ENCODE measurements at places on chromosomes 12 and 14.

- no peak for DNase-seq
Observed at GRCh38 chr12:13536219-13536910, 339.8 kb downstream of the EMP1 start.

DNA sequence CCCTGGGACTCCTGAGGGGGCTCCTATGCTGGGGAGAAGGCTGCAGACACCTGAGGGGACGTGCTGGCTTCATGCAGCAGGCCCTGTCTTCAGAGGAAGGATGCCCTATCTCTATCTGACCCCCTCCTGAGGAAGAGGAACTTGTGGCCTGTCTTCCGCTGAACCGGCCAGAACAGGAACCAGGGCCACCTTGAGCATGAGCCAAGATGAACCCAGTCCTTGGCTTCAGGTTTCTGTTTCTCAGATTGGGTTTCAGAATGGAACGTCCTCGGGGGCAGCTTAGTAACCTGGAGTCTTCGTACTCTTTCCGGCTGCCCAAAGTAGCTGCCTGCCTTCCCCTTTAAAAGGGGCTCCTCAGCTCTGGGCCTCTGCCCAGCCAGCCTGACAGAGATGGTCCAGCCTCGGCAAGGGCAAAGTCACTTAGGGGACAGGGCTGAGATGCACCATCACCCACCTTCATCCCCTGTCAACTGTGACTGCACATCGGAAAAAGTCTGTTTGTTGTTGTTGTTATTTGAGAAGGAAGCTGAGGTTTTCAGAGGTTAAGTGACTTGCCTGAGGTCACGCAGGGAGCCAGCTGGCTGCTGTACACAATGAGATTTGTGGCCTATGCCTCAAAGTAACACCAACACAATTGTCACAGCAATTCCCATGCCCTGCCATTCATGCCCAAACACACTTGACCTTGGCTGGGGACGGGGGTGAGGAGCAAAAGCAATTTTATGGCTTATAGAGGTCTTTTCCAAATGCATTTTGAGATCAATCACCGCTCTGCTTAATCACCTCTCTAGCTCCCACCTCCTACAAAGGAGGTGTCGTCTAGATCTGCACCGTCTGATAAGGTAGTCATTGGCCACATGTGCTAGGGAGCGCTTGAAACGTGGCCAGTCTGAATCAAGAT, 13.4 kb downstream of the ASB2 start:
- no peak for DNase-seq

DNA sequence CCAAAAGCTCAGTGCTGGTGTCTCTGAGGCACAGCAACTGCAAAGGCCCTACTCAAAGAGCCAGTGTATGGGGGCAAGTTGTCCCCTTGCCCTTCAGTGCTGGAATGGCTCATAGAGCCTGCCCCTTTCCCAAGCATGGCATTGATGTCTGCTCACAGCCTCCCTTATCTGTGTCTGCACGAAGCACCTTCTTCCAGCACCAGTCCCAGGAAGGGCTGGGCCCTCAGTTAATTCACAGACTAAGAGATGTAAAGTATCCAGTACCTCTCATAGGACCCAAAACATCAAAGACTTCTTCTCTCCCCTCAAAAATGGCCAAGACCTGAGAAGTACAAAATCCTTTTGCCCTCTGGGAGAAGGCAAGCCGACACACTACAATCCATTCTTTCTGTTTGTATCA, 1.6 kb upstream of the CMAS start:
- no peak for DNase-seq

- no peak for DNase-seq
Observed at GRCh38 chr12:19382111-19382526, 57.2 kb upstream of the AEBP2 start.

GRCh38 chr14:69611172-69612013, at the start of gene SUSD6:
Gene SUSD6 (plus strand): TSS chr14:69611596. CDS start chr14:69658593, 46,997 bp downstream.
- DNase-seq, result peak; percentile 83

DNA sequence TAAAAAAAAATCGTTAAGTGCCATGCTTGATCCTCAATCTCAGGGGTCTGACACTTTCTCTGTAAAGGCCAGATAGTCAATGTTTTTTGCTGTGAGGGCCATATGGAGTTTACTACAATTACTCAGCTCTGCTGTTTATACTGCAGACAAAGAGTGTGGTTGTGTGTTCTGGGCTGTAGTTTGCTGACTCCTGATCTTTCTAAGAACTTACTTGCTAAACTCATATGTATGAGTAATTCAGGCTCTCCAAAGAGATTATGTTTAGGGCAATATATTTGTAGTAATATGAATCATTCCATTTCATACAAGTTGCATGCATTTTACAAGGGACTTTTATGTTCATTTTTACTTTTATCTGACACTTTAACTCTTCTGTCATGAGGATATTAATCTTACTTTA, 188.2 kb downstream of the TMTC2 start:
- DNase-seq, result no peak

DNA sequence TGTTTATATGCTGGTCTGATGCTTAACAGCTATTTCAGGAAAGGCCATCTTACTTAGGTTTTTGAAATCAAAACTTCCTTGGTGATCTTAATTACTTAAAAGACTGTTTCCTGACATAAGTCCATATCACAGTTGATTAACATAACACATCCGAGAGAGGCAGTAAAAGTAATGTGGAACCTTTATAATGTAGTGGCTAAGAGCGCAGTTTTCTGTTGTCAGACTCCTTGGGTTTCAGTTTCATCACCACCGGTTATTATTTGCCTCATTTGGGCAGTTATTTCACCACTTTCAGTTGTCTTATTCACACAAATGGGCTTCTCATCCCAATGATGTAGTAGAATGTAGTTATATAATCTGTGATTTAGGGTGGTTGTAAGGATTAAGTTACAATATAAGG, 30.9 kb downstream of the TBC1D15 start:
- DNase-seq, result no peak

DNA sequence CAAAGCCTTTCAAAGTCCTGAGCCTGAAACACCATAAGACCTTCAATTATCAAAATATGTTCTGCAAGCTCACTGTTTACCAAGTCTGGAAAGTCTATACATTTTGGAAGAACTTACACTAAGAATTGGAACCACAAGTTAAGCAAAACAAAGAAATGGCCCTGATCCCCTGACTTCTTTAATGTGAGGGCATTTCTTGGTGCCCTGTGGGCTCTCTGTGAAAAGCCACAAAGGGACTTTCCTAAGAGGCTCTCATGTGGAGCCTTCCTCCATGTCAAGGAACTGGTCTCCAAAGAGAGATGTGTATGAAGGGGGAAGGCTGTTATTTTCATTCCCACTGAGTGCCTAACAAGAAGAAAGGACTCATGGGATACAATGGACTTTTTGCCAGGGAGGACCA, 13.5 kb upstream of the MYH6 start:
- no peak for DNase-seq

DNA sequence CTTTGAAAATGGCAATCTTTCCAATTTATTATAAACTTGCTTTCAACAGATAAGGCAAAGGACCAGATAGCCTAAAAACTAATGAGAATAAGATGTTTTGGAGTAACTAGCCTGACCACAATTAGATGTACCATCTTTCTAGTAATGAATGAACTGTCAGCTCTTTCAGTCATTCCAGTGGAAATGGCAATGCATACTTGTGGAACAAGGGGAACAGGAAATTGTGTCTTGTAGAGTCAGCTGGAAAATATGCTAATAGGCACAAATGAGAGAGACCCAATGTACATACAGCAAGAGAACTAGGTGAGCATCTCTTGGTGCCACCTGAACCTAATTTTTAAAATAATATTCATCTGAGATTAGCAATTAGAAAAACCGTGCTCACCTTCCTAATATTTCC, 76.1 kb upstream of the GPHB5 start:
- no peak for DNase-seq

DNA sequence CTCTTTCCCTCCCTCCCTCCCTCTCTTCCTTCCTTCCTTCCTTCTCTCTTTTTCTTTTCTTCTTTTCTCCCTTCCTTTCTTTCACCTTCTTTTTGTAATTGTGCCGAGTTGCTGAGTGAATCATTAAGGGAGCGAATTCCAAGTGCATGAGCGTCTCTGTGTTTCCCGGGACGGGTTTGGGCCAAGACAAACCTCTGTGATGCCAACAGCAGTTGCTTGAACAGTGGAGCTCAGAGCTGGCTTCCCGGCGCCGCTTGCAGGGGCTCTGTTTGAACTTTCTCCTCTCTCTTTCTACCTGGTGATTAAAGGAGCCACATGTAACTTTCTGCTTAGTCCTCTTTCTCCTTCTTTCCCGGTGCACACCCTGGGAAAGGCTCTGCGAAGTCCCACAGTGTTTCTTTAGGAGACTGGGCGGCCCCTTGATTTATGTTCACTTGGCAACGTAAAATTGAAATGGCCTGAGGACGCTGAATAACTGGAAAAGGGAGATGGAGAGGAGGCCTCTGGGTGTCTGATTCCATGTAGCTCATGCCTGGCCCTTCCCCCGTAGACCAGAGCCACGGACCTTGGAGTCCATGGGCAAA, 33.7 kb upstream of the MAP1LC3B2 start:
- no peak for DNase-seq

GRCh38 chr14:72524295-72524629, 369.6 kb downstream of the DPF3 start:
- DNase-seq, result no peak

DNA sequence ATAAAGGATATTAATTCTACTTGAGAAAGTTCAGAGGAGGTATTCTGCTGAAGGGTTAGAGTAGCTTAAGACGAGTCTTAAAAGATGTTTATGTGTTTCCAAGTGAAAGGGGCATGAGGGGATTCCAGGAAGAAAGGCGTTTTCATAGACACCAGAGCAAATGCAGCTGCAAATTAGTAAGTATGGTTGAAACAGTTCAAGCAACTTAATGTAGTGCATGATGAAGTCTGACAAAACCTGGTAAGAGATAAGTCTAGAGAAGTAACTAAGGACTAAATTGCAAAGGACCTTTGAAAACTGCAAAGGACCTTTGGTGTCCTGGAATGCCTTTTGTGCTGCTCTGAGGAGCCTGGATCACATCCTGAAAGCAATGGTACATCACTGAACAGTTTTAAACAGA, 11.5 kb downstream of the LUM start:
- no peak for DNase-seq

DNA sequence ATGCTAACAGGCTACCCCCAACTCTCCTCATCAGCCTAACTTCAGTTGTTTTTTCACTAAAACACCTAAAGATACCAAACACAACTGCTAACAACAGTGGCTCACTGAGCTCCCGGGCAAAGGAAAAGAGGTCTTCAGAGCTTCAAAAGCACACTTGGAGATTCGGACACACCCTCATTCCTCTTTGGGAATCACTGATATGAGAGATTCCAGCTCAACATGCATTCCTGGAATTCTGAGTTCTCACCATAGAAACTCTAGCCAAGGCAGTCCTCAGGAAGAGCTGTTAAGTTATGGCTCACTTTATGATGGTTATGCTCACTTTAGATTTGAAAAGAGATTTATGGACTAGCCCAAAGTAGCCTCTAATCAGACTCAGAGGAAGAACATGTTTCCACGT, 40.1 kb downstream of the STXBP6 start:
- DNase-seq, result no peak

DNA sequence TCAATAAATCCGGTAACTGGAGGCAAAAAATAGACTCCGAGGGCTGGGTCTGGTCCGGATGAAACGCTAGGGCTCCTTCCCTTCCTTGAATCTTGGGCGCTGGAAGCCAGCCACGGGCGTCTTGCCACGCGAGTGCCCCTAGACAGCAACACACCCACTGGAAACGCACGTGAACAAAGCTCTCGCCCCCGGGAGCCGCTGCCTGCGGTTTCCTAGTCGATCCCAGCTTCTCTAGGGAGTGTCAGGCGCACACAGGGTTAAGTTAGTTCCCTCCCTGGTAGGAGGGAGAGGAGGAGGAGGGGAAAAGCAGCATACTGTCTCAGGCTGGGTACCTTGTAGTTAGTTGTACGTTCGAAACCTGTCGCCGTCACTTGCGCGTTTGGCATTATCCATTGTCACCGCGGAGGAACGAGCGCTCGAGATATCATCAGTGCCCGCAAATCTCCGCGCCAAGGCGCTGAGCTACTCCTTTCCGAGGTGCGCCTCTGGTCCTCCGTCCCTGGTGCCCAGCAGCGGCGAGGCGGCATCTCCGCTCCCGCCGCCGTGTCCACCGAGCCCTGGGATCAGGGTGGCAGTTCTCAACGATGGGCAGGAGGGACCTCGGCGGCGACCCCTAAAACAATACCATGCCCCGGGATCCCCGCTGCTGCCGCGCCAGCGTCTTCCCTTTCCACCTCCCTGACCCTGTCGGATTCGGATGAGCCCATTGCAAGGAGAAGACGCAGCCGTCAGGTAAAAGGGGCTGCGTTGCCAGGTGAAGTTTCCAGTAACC, at the start of gene FLRT2:
TSS of gene FLRT2 (plus strand) at position 342 of the 772 bp plus-strand sequence. CDS start 91,371 bp downstream, outside the sequence.
- DNase-seq, result no peak

- no peak for DNase-seq
Observed at GRCh38 chr14:35234012-35234805, 58.0 kb upstream of the PSMA6 start.

- no peak for DNase-seq
Observed at GRCh38 chr12:126358806-126359205, 1293.6 kb downstream of the AACS start.

DNA sequence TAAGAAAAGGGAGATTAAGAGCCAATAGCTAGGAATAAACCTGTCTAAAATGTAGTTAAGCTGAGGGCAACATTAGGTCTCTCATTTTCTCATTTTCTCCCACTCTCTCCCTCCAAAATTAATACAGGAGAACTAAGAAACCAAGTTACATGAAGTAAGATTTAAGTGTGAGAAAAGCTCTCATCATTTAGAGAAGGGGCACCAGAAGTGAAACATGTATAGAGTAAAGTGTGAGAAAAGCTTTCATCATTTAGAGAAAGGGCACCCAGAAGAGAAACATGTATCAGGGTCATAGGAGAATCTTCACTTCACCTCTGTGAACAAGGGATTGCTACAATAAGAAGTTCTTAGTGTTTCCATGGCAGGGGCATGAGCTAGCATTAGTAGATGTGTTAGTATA, 132.4 kb upstream of the CNTN1 start:
- no peak for DNase-seq

- no peak for DNase-seq
Observed at GRCh38 chr12:84802161-84802560, 110.4 kb downstream of the SLC6A15 start.

DNA sequence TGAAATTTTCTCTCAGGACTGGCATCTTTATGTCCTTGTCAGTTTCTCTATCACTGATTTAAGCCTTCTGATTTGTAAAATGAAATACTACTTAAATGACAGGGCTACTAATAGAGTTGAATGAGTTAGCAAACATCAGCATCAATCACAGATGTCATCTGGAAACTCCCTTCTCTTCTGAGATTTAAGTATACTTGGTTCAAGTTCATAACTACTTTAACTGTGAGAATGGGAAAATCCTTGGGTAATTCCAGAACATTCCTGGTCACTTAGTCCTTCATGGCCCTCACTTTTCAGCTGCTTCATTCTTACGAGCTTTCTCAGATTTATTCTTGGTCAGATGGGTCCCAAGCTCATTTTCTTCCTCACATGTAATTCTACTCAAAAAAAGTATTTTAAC, 1655.3 kb upstream of the FLRT2 start:
- DNase-seq, result no peak

DNA sequence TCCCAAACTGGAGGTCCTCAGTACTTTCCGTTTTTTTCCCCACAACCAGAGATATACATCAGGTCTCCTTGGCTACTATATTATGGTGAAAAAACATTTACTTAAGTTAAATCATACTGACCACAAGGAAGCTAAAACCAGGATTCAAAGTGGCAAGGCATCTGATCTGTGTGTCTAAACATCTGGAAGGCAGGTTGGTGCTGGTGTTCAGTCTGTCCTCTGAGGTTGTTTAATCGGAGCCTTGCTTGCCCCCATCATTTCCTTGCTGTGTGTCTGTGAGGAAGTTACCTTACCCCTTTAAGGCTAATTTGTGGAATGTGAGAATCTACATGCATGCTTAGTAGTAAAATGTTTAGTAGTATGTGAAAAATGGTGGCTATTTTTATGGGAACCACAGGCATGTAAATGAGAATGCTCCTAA, 75.6 kb downstream of the GALNT4 start:
- no peak for DNase-seq
